ENCODE measurements at places on chromosomes 1 and 21. TPM values are rescaled to one million over a fixed set of nuclear protein-coding genes. Genes with fewer than 3 reads are reported as not detected.

ACKR1 gene
- total RNA-seq = 1.6 TPM

KCNE2 gene
- not detected for total RNA-seq

ASPM gene
- 12.7 TPM for total RNA-seq

NUF2 gene
- 14.4 TPM for total RNA-seq
